Dermis blood vessel endothelial cell (primary cell): ENCODE measurements at places on chromosomes 2 and 18. TPM values are rescaled to one million over a fixed set of nuclear protein-coding genes. Genes with fewer than 3 reads are reported as not detected.

Gene FMNL2
- total RNA-seq, result 44.4 and 60.6 TPM in 2 replicates

GRCh38 chr2:25491003-25491696 lies 149.4 kb upstream of the DNMT3A start:
- DNase-seq, result no peak

- DNase-seq, result no peak
These were observed 23.5 kb downstream of the HPCAL1 start for GRCh38 chr2:10326151-10326616.

DNA sequence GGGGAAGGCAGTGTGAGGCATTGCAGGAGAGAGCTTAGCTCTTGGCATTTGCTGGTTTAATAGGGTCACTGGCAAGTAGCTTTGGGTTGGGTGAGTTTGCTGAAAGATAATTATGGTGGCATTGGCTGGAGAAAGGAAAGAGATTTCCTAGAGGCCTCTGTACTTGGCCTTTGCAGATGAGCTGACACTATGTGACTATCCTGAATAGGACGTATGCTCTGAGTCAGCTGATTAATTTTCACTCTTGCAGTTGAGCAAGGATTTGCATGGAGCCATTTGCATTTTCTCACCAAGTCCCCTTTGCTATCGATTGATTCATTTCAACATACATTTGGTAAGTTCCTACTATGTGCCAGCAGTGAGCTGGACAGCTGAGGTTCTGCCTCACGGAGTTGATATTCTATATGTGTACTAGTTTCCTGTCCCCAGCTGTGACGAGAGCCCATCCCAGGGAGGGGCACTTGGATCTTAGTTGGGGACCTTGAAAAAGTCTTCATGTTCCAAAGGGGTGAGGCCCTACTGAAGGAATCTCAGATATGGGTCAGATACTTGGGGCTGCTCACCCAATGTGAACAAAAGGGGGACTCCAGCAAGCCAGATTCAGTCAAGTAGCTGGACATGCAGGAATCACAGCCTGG lies 245.7 kb downstream of the LOXHD1 start:
- no peak for DNase-seq

Gene TRIM54
- total RNA-seq, result 0.74 and 1.2 TPM in 2 replicates

Gene CERS6
- 25.7 and 39.1 TPM in 2 replicates for total RNA-seq

Gene MCFD2
- 157 and 211 TPM in 2 replicates for total RNA-seq

DNA sequence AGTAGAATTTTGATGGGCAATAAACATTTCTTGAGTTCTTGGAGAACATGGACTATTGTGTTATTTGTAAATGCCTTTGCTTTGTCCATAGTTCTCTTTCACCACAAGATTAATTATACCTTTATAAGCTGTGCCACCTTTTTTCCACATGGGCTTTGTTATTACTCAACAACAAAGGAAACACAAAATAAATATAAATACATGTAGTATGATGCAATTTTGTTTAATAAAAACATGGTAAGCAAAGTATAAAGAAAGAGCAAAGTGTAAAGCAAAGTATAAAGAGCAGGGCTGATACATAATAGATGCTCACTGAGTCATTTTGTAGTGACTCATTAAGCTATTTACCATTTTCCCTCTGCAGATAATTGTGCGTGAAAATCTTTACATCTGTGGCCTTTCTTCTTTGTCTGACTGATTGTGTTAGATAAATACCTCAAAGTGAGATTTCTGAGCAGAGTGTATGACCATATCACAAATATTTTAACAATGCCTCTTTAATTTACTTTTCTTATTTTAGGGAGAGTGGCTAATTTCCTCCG lies 80.9 kb downstream of the CERS6 start:
- DNase-seq, result peak; percentile 7

GRCh38 chr2:182404975-182405561 lies 21.8 kb downstream of the PDE1A start:
- peak; percentile 4 for DNase-seq

DNA sequence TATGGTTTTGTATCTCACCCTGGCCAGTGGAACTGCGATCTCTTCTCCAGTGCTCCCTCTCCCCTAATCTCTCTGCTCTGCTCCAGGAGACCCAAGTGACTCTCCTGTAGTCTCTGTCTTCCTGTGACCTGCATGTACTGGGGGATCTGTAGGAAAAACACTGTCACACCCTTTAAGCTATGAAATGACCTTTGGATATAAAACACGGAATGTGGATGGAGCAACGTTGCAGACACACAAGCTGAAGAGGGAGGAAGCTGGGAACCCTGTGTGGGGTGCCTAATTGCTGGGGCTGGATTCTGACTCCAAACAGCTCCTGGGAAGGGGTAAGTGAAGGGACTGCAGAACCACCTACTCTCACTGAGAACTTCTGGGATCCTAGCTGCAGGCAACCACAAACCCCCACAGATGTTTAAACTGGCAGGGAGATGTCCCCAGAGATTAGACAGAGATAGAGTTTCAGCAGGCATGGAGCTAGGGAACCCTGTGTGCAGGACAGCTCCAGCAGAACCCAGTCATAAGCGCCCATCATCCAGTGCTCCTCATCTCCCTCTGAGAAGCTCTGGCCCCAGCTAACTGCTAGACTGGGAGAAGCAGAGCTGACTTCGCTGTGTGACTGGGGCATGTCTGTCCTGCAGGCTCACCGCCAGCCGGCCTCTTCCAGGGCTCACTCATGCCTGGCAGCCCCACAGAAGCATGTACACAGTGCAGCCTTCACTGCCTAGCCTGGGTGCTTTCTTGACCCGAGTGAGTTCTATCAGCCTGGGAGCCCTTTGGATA lies 482.7 kb upstream of the SETBP1 start:
- DNase-seq, result no peak

Gene PHLPP1
- 9.4 and 10.3 TPM in 2 replicates for total RNA-seq

Gene VIL1
- total RNA-seq, result not detected in 2 replicates

Gene CPS1
- 0.42 and 0.85 TPM in 2 replicates for total RNA-seq

GRCh38 chr2:81658227-81658626 lies 1353.7 kb upstream of the LRRTM1 start:
- no peak for DNase-seq

DNA sequence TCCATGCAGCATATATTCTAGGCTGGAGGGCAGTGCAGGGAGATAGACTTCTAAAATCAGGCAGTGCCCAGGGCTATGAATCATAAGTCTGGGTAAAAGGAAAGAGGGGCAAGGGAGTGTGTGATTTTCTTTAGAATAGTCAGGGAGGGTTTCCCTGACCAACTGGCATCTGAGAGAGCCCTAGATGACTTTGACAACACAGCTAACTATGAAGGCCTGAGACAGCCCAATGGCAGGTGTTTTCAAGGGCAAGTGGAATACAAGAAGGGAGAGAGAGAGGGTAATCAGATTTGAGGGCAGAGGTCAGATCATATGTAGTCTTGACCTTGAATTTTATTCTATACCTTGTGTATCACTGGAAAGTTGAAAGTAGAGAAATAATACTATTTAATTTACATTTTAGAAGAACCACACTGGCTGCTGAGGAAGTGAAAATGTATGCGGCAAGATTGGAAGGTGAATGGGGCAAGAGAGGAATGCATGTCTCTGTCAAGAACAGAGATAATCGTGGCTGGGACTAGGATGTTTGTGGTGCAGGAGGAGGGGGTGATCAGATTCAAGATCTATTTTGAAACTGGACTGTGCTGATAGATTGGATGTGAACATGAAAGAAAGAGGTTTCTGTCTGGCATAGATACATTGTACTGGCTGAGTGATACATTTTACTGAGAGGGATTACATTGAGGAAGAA lies 1.9 kb upstream of the ITGB6 start:
- DNase-seq, result no peak

Gene LOXHD1
- under 0.01 and 0.05 TPM in 2 replicates for total RNA-seq

GRCh38 chr2:186702501-186702900 lies 8.6 kb downstream of the FAM171B start:
- no peak for DNase-seq
